ENCODE measurements at places on chromosomes 6 and 20. TPM values are rescaled to one million over a fixed set of nuclear protein-coding genes. Genes with fewer than 3 reads are reported as not detected.

Gene WFDC12
- not detected for total RNA-seq

Gene SPTLC3
- total RNA-seq, result 48.1 TPM

Gene PPP1R16B
- not detected for total RNA-seq

Gene KIF25
- not detected for total RNA-seq

Gene CCN6
- total RNA-seq, result 36.8 TPM

Gene FKBP1C
- total RNA-seq, result 0.65 TPM

Gene TREML1
- not detected for total RNA-seq

Gene NXT1
- 12.0 TPM for total RNA-seq

Gene FAXC
- total RNA-seq, result 1.1 TPM

Gene TGM3
- total RNA-seq, result 0.39 TPM

Gene DUSP22
- total RNA-seq, result 20.8 TPM

Gene GPLD1
- 2.2 TPM for total RNA-seq

Gene SRSF12
- total RNA-seq, result 0.52 TPM

Gene SLC22A3
- total RNA-seq, result 2.7 TPM

Gene LGSN
- total RNA-seq, result not detected

Gene EDN1
- total RNA-seq, result 0.65 TPM

Gene LPA
- total RNA-seq, result not detected

Gene CLPSL2
- total RNA-seq, result not detected

Gene SPEF1
- 0.22 TPM for total RNA-seq

Gene SPINT3
- not detected for total RNA-seq

Gene GJA10
- total RNA-seq, result not detected

Gene JPH2
- total RNA-seq, result 0.22 TPM

Gene RBPJL
- not detected for total RNA-seq
